CD4-positive, CD25-positive, alpha-beta regulatory T cell (primary cell): ENCODE measurements at places on chromosomes 16 and 17. TPM values are rescaled to one million over a fixed set of nuclear protein-coding genes. Genes with fewer than 3 reads are reported as not detected.

DNA sequence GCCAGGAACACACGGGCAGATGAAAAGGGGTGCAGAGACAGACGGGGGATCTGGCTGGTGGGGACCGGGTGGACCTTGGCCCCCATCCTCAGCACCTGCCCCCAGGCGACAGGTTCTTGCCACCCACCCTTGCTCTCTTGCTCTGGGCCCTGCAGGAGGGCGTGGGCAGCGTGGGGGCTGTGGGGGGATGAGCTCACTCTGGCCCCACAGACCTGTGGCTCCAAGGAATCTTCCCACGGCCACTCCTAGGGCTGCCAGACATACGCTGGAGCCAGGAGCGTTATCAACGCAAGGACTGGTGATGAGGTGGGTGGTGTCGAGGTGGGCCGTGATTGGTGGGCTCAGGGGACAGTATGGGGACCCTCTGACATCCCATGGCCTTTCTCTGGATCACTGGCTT is 6.3 kb downstream of the CTRB1 start:
- DNase-seq: no peak

GRCh38 chr17:77783991-77784820 is 174.3 kb upstream of the TNRC6C start:
- peak; percentile 29 for DNase-seq

DNA sequence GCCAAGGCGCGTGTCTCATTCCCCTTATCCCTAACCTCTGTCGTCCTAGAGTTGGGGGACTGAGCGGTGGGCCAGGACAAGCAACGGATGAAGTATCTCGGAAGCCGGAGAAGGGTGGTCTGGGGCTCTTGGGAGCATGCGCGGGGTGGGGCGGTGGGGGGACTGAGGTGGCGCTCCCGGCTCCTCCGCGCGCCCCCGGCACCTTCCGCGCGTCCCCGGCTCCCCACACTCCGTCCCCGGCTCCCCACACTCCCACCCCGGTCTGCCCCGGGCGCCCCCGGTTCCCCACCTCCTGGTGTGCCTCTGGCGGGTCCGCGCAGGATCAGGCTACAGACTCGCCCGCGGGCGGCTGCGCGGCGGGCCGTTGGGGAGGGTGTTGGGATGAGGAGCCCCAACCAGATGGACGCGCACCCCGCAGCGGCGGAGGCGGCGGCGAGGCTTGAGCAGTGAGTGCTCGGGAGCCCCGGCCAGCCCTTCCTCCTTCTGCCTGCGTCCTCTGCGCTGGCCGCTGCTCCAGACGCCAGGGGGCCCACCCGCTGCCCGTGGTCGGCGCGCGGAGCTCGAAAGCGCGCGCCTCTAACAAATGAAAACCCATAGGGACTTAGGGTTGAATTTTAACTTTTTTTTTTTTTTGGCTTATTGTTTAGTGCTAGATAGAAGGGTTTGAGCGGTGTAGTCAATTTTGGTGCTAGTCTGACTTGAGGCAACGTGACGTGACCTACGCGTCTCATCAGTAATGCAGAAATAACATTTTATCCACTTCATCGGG is 5.6 kb upstream of the CRYM start:
- no peak for DNase-seq

DNA sequence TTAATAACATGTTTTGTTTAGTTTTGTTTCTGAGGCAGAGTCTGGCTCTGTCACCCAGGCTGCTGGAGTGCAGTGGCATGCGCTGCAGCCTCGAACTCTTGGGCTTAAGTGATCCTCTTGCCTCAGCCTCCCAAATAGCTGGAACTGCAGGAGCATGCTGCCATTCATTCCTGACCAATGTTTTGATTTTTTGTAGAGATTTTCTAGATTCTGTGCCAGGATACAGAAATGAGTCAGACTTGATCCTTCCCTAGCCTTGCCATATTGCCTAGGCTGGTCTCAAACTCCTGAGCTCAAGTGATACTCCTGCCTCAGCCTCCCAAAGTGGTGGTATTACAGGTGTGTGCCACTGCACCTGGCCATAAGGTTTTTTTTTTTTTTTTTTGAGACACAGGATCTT is 17.7 kb downstream of the TAOK1 start:
- DNase-seq: no peak

The CDH16 gene
- total RNA-seq: not detected

The CCT6B gene
- total RNA-seq: 2.7 TPM

The CEP295NL gene
- 1.6 TPM for total RNA-seq

The AIPL1 gene
- not detected for total RNA-seq
